ENCODE measurements at places on chromosomes 6 and 20.

DNA sequence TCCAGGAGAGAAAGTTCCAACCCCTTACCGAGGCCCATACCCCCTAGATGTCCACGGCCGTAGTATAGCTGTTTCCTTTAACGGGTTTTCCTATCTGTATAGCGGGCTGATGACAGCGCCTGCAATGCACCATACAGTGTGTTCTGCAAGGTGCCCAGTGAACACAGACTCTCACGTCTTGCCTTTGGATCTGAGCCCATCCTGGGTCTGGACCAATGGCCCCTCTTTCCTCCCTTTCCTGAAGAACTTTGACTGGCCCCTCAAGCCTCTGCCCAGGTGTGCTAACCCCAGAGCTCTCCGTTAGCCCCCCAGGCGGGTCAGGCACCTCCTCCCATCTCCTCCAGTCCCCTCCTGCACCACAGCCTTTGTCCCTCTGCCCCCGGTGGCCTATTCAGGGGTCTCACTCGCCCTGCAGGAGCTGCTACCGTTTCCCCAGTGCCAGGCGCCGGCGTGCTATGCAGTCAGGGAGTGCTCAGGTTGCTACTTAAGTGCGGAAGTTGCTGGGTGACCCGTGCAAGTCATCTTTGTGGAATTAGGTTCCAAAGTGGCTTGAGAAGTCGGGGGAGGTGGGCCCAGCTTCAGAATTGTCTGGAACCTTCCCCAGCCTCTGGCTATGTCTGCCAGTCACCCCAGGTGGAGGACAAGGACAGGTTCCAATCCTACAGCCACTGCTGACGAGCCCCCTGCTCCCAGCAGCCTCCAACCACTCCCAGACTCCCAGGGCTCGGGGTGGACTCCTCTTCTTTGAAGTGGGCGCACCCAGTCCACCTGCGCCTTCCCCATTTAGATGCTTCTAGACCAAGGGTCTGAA is 35.0 kb upstream of the ZBP1 start:
- no peak for DNase-seq

GRCh38 chr6:125304970-125305660 is 3.3 kb upstream of the HDDC2 start:
- DNase-seq, result no peak

GRCh38 chr6:84329077-84329476 is 101.6 kb upstream of the CEP162 start:
- DNase-seq, result no peak

DNA sequence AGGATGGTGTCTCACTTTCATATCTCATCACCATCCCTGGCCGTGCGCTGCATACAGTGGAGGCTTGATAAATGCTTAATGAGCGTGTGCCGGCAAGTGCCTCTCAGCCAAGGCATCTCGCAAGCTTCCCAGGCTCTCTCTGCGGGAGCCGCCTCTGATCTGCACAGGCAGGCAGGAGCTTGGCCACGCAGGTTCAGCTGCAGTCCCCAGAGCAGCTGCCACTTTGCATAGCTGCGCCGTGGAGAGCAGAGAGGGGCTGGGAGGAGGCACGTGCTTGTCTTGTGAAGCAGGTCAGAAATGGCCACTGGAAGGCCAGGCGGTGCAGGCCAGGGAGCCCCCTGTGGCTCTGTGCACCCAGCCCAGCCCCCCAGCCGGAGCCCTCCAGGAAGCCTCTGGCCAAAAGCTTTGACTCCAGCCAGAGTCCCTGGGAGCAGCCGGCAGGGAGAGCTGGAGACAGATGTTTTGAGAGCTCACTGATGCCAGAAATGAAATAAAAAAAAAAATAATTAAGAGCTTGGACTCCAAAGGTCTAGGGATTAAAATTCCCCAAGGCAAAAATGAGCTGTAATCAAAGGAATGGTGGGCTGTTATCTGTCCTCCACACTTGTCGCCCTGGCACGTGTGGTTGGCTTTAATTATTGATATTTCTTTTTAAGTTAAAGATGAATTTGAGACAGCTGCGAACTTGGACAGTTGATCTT is 377.0 kb downstream of the CDH4 start:
- no peak for DNase-seq

GRCh38 chr6:33414592-33415271 is 3.2 kb downstream of the CUTA start:
- no peak for DNase-seq
